ENCODE measurements at places on chromosomes 3 and 15. TPM values are rescaled to one million over a fixed set of nuclear protein-coding genes. Genes with fewer than 3 reads are reported as not detected.

DNA sequence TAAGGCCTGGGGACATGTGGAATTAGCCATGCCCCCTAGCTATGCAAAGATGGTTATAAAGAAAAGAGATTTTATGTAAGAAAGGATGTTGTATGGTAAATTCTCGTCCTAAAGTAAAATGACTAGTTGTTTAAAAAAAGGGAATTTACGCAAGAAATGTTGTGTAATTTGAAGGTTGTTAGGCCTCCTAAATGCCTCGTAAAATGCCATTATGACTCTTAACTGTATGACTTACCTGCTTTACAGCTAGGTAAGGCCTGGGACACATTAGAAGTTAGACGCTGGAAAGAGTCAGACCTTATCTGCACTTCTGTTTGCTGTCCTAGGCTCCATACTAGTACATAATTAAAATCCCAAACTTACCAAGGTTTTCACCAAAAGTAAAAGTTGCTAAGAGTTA, 17.5 kb upstream of the HHATL start:
- DNase-seq: no peak

GABRR3 gene
- total RNA-seq: not detected

COL6A5 gene
- total RNA-seq: not detected

GRCh38 chr3:71987828-71988227, 202.9 kb upstream of the PROK2 start:
- no peak for DNase-seq

- no peak for DNase-seq
Measured at GRCh38 chr3:109596991-109597390, 259.6 kb upstream of the DPPA4 start.

DNA sequence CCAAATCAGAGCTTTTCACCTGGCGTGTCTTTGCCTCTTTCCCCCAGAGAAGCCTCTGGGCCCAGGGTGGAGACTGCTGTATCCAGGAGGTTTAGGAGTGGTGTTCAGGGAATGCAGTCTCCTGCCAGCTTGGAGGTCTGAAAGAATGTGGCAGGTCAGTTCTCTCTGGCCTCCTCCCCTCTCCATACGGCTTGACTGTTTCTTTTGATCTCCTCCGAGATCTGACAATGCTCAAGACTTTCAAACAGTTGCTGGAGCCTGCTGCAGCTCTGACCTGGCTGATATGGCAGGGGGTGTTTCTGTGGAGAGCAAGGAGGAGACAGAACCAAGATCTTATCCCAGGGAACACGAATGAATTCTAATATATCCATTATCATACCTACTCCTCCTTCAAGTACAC, 24.7 kb upstream of the TM4SF4 start:
- DNase-seq: no peak

DNA sequence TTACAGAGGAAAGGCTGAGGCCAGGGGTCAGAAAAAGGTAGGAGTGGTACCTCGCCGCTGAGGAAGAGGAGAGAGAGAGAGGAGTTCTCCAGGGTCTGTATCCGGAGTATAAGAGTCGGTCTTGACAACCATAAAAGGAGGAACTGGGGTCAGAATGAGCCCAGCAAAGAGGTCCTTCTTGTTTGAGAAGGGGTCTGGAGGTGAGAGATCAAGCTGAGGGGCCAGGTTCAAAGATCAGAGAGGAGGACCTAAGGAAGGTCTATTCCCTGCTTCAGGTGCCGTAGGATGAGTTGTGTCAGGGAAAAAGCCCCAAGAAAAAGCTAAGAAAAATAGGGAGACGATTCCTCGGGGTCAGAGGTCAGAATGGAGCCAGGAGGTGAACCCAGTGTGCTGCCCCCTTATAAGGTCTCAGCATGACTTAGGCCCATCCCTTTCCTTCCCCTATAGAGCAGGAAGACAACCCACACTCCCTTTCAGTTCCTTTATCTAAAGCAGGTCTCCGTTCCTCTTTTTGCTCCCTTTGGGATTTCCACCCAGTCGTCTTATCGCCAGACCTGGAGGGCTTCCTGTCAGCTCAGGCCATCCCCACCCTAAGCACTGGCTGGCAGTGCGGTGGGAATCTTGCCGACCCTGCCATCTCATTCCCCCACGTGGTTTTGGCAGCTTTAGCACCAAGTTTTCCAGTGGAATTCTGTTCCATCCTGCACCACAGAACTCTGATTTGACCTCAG, 651 bp downstream of the MTMR14 start:
- no peak for DNase-seq

GRCh38 chr3:137764001-137764433, at the start of gene SOX14:
SOX14 (plus strand) TSS chr3:137764315; CDS start chr3:137764785, 470 bp downstream.
- no peak for DNase-seq

- DNase-seq: no peak
Measured at GRCh38 chr3:72977060-72977808, 19.4 kb upstream of the PPP4R2 start.

DNA sequence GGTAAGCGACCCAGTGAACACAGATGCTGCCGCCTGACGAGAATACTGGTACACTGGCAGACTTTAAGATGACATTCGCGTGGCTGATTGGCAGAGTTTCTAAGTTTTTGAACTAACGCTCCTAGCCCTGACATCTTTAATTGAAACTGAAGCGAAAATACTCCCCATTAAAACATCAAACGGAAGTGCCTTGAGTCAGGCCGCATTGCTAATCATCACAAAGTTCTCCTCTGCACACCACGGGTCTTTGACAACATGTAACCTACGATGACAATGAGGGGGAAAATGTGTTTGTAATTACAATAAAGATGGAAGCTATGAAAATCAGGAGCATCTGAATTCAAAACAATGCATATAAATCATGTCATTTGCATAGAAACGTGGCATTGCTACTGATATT, 44.5 kb downstream of the ATP13A4 start:
- no peak for DNase-seq

CPN2 gene
- total RNA-seq: not detected

- DNase-seq: no peak
Measured at GRCh38 chr3:104763007-104763406, 603.7 kb upstream of the ALCAM start.

DNA sequence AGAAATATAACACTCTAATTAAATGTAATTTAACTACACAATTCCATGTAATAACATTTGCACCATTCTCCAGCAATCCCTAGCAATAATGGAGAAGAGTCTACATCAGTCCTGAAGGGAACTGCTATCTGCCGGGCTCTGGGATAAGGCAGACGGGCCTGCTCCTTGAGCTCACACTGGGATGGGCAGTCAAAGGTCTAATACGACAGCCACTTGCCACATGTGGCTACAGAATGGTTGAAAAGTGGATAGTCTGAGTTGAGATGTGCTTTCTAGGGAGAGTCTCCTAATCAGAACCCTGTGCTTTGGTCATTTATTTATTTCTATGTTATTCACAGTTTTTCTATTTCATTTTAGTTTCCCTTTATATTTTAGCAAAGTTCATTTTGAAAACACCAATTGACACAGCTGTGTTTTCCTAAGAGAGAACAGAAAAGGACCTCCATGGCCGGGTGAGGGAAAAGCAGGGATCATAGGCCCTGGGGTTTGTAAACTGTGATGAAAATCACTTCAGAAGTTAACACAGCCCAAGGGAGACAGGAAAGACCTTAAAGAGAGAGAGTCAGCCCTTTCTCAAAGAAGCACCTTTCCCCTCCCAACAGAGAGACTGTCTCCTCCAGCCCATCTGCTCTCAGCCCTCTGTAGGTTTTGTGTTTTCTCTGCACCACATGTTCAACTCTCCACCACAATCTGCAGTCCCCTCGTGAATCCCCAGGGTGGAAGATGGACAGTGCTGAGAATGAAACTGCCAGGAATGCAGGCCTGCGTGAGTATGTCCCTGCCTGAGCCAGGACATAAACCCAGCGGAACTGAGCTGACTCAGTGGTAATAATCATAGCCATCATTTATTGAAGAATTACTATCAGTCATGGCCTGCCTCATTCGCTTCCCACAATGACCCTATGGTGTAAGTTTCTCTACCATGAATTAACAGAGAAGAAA, 11.6 kb downstream of the FSIP1 start:
- DNase-seq: no peak

DNA sequence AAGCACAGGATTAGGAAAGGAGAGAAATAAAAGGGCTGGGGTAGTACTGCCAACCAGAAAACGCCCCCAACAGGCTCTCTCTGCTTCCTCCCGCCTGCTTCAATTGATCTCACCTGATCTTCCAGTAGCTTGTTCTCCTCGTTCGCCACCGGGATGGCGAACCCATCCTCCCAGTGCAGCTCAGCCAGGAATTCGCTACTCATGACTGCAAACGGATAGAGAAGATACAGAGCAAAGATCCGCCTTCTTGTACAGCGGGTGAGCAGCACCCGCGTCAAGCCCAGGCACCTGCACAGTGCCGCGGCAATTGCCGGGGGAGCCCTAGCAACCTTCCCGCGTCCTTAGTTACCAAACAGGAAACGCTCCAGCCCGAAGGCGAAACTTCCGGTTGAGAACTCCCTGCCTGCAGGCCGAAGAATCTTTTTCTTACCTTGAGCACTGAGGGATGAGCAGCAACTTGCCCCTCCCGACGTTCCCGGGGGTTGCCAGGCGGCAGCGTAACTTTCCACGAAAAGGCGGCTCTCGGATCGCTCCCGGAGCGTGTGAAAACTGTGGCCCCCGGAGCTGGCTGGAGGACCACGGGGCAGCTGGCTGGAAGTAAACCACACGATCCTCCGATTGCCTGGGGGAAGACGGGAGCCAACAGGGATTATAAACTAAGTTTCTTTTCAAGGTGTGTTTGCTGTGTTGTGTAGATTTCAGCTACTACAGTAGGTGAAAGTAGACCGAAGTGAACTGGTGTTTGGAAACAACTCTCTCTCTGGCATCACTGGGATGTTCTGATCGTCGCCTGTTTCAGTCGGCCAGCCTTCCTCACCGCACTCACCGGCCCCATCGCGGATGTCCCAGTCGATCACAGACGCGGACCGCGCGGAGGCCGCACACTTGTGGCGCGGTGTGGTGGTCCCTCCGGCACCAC, at the start of gene CCDC39:
CCDC39 (minus strand) TSS at position 312 of the 919 bp plus-strand sequence; CDS start at position 203, 109 bp downstream.
- peak; percentile 79 for DNase-seq

DNA sequence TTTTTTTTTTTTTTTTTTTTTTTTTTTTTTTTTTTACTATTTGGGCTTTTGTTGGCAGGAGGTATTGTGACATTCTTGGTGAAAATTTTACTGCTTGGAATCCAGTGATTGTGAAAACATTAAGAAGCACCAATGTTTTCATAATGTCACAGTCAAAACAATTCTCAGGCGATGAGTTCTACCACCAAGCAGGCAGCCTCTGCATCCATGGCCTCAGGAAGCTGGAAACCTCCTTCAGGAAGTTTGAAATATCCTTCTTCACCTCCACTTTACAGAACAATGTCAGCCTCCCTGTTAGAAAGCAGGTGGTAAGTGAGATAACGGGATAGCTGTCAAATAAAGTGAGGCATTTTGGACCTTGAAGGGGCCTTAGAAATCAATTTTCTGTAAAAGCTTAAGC, 98.3 kb downstream of the MEX3B start:
- no peak for DNase-seq

CKMT1A gene
- 0.14 TPM for total RNA-seq

GRCh38 chr3:192408647-192409200, 318.6 kb downstream of the FGF12 start:
- DNase-seq: no peak

IL17RC gene
- total RNA-seq: 0.60 TPM

- no peak for DNase-seq
Measured at GRCh38 chr3:135432402-135432801, 533.1 kb upstream of the PPP2R3A start.

- no peak for DNase-seq
Measured at GRCh38 chr3:129107793-129108192, 13.8 kb downstream of the RAB43 start.

CA12 gene
- not detected for total RNA-seq

TMEM266 gene
- not detected for total RNA-seq

DNA sequence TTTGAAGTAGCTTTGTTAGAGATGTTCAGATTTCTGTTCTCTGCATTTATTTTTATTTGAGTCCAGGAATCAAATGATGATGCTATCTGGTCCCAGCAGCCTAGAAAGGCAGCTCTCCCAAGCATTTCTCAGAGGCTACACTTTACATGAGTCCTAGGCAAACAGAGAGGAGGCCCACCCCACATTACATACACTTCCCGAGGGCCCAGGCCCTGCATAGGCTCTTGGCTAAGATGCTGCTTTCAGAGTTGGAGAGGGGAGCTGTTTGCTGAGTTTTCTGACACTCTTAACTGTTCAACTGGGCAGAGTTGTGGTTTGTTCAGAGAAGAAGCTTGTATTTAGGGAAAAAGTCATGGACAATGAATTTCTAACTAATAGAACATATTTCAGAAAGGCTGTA, 117.9 kb upstream of the RGMA start:
- DNase-seq: no peak

DNA sequence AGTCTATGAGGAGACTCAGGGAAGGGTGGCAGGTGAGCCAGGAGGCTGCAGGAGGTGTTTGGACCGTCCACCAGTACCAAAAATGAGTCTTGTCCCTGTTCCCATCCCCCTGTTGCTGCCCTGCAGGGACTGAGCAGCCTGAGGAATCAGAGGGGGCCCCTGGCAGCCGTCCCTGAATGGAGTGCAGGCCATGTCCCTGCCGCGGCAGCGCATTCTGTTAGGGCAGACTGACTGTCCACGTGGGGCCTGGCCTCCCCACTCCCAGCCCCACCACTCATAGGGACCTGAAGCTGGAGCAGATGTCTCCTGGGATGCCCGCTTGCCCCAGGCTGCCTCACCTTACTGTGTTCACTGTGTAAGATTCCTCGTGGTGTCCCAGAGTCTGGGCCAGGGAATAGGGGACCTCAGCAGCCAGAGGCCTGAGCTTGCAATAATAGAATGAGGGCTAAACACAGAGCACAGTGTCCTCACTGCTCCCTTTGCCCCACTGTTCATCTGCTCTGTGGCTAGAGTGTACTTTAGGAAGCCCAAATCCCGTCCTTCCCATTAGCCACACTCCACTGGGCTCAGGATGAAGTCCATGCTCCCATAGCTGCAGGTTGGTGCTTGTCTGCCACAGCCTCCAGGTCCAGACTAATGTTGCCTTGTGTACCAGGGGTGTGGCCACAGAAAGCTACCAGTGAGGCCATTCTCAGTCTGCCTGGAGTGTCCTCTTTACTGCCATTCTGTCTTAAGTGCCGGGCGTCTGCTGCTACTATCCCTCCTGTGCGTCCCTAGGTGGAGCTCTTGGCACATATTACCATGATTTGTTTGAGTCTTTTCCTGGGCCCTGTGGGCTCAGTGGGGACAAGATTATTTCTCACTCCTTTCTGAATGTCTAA, 63.2 kb downstream of the HCN4 start:
- DNase-seq: no peak

DNAH1 gene
- 3.7 TPM for total RNA-seq

DNA sequence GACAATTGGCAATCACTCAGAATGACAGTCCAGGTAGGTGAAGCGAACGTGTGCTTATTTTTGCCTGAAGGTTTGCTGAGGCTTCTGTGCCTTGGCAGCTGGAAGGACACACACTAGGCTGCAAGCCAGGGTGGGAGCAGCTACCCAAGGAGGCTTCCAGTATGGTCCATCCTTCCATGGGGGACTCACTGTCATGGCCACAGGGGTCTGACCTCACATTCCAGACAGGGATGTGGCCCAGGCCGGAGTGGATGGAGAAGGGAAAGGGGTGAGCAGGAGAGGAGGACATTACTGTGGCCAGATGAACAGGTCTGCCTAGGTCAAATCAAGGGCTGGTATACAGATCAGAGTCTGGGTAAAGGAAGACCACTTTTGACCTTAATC, 247.7 kb downstream of the ADAMTS17 start:
- no peak for DNase-seq

- no peak for DNase-seq
Measured at GRCh38 chr15:59237924-59238331, 31.3 kb downstream of the LDHAL6B start.

- DNase-seq: peak; percentile 54
Measured at GRCh38 chr15:82849556-82850512, 40.4 kb downstream of the WHAMM start.

ZIC4 gene
- not detected for total RNA-seq
